ENCODE measurements at places on chromosomes 1 and 21.

DNA sequence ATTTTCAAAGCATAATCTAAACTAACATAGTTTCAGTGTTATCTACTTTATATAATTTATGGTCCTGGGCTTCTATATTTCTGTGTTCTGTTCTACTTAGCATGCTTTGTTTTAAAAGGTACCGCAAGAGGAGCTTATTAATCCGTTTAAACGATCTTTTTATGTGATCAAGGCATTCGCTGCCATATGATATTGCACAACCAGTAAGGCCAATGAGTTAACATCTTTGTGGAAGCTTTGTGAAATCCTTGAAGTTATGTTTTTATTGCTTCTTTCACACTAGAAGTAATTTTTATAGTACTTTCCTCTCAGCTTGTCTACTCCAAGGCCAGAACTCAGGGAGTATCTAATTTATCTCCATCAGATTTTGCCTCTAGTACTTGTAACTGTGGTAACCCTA, 8.9 kb downstream of the LRRC8C start:
- DNase-seq = no peak

DNA sequence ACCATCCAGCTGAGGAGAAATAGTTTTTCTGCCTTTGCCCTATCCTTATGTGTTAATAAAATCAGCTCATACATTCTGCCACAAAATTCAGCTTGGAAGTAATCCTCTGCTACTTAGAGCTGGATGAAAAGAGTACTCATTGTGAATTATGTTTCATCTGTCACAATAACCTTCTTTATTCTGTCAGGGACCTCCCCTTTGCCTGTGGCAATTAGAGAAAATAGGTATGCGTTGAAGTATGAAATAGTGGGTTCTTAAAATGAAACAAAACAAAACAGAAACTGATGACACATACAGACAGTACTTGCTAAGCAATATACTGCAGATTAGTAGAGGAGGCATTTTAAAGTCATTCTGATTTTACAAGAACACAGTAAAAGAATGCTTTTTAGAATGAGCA, 578.5 kb downstream of the USP25 start:
- peak; percentile 76 for DNase-seq

GRCh38 chr1:172324086-172324485, 96.4 kb upstream of the C1orf105 start:
- no peak for DNase-seq

- no peak for DNase-seq
Observed at GRCh38 chr1:209850342-209850979, 22.7 kb downstream of the UTP25 start.

GRCh38 chr1:178910023-178910422, 39.1 kb upstream of the ANGPTL1 start:
- no peak for DNase-seq

Measured in spinal cord (tissue), 10 donors.